ENCODE measurements at places on chromosomes 5 and 9.

DNA sequence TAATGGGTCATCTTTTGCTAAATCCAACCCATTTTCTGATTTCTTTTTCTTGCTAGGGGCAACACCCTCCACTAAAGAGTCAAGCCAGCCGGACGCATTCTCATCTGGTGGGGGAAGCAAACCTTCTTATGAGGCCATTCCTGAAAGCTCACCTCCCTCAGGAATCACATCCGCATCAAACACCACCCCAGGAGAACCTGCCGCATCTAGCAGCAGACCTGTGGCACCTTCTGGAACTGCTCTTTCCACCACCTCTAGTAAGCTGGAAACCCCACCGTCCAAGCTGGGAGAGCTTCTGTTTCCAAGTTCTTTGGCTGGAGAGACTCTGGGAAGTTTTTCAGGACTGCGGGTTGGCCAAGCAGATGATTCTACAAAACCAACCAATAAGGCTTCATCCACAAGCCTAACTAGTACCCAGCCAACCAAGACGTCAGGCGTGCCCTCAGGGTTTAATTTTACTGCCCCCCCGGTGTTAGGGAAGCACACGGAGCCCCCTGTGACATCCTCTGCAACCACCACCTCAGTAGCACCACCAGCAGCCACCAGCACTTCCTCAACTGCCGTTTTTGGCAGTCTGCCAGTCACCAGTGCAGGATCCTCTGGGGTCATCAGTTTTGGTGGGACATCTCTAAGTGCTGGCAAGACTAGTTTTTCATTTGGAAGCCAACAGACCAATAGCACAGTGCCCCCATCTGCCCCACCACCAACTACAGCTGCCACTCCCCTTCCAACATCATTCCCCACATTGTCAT, 72.0 kb downstream of the NUP214 start:
- no peak for DNase-seq

DNA sequence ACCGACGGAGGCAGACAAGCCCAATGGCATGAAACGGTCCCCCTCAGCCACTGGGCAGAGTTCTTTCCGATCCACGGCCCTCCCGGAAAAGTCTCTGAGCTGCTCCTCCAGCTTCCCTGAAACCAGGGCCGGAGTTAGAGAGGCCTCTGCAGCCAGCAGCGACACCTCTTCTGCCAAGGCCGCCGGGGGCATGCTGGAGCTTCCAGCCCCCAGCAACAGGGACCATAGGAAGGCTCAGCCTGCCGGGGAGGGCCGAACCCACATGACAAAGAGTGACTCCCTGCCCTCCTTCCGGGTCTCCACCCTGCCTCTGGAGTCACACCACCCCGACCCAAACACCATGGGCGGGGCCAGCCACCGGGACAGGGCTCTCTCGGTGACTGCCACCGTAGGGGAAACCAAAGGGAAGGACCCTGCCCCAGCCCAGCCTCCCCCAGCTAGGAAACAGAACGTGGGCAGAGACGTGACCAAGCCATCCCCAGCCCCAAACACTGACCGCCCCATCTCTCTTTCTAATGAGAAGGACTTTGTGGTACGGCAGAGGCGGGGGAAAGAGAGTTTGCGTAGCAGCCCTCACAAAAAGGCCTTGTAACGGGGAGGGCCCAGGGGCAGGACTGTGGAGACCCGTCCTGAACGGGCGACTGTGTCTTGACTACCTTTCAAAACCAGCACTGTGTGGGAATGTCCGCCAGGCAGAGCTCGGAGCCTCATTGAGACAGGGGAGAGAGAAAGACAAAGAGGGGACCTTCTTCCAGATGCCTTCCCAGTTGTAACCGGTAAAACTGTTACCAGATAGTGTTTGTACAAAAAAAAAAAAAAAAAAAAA, 29.9 kb downstream of the CD180 start:
- no peak for DNase-seq

DNA sequence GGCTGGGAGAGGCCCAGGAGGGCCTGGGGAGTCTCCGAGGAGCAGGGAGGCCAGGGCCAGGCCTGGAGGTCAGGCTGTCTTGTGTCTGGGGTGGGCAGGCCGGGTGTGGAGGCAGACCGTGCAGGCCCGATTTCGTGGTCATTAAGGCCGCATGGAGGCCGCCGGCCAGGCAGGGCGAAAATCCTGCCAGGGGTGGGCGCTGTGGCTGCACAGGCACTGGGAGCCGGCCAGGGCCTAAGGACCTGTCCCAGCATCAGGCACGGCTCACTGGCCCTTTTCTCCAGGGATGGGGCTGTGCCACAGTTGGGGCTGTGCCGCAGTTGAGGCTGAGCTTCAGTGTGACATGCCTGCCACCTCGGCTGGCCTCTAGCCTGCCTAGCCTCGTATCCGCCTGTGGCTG, 35.9 kb downstream of the ASS1 start:
- DNase-seq, result no peak

- DNase-seq, result no peak
These were observed 47.1 kb downstream of the HABP4 start for GRCh38 chr9:96497117-96497399.

GRCh38 chr5:176711883-176712282, 64.6 kb downstream of the TSPAN17 start:
- DNase-seq, result no peak

- DNase-seq, result no peak
These were observed 8.2 kb downstream of the RAPGEF1 start for GRCh38 chr9:131731644-131732043.

- no peak for DNase-seq
These were observed 178.5 kb upstream of the GNA14 start for GRCh38 chr9:77826621-77827020.

- DNase-seq, result no peak
These were observed 315.2 kb upstream of the ACO1 start for GRCh38 chr9:32069169-32069813.

GRCh38 chr9:85215961-85216360, 525.8 kb downstream of the AGTPBP1 start:
- peak; percentile 37 for DNase-seq

Data from AG09309 (cell line).